GM12865 (cell line): ENCODE measurements at places on chromosomes 16 and 17.

DNA sequence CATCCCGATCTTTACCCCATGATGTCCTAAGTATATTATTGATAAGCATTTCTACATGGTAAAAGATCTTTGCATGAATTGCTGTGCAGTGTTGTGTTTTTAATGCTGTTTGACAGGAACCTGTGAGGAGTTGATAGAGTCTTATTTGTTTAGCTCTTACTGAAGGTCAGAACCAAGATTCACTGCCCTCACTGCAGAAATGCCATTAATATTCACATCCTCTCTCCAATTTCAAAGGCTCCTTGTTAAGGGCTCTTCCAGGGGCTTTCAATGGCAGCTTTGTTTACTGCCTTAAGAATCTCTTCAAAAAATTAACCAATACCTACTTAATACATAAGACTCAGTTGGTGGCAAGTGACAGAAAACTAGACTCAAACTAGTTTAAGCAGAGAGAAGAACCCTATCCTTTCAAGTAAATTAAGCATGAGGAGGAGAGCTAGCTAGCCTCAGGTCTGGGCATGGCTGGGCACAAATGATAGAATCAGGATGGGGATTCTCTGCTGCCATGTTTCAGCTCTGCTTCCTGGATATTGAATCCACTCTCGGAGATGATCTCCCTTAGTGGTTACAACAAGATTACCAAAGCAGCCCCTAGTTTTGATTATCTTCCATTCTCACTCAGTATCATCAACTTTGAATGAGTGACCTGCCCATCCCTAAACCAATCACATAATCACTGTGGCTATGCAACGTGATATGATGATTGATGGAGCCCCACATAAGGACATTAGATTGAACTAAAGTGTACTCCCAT lies 311.8 kb downstream of the CDH11 start:
- DNase-seq, result no peak

DNA sequence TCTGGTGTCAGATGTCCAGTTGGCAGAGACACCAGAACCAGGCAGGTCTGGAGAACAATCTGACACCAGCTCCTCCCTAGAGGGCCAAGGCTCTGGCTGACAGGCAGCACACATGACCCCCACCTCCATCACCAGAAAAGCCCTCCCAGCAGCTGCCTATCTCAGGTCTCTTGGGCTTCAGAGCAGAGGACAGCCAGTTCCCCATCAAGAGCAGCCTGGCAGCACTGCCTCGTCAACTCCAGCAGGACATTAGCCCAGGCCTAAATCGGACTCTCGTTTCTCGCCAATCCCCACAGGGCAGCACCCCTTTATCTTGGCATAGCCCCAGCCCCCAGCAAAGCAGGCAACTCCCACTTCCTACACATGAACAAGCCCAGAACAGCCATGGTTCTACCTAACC lies 4.4 kb downstream of the JUP start:
- DNase-seq, result no peak

DNA sequence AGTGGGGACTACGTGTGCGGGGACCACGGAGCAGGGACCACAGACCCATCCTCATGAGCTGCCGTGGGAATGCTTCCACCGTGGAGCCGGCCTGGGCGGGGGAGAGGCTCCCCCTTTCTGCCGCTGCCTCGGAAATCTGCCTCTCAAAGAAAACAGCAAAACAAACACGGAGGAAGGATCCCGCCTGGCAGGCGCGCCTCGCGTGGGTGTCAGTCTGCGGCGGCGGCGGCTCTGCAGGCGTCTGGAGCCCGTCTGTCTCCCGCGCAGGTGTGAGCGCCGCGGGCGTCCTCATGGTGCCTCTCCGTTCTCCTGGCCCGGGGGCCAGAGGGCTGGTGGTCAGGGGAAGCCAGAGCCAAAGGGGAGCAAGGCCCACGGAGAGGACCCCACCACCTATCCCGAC lies 27.5 kb downstream of the GSE1 start:
- no peak for DNase-seq

- no peak for DNase-seq
Measured at GRCh38 chr17:63681530-63681929, 18.4 kb downstream of the LIMD2 start.

DNA sequence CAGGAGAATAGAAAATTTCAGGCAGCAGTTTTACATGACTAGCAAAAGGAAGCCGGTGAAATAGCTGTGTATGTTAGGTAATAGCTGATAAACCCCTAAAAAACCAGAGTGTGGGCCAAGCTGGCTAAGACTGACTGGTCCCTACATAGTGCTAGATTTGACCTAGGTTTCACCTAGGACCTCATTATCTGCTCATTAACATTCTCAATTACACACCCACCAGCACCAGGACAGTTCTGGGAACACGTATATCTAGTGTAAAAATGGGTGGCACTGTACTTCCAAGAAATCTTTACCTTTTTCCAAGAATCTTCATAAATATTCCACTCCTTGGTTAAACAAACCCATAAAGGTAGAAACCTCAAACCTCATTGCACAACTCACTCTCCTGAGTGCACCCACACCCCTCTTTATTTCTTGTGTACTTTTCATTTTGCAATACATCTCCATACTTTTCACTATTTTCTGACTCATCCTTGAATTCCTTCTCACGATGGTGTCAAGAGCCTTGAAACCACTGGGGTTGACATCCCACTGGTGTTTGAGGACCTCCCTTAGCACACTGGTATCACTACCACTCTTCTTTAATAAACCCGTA lies 262.7 kb upstream of the KCNJ16 start:
- DNase-seq, result no peak

- DNase-seq, result peak; percentile 8
Measured at GRCh38 chr17:9880582-9880999, 24.5 kb downstream of the RCVRN start.

DNA sequence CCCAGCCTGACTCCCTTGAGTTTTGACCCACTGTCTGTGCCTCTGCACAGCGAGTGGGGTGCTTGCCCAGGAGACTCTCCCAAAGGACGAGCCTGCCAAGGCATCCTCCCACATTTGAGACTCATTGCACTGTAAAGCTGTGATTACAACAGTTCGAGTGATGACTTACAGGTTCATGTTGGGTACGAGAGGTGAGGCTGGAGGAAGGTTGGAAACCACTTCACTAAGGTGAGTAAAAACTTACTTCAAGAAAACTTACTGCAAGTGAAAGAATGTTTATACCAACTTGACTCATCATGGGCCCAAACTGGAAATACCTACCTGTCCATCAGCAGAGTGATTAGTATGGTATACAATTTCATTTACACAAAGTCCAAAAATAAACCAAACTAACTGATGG lies 360.1 kb upstream of the CDH11 start:
- no peak for DNase-seq

DNA sequence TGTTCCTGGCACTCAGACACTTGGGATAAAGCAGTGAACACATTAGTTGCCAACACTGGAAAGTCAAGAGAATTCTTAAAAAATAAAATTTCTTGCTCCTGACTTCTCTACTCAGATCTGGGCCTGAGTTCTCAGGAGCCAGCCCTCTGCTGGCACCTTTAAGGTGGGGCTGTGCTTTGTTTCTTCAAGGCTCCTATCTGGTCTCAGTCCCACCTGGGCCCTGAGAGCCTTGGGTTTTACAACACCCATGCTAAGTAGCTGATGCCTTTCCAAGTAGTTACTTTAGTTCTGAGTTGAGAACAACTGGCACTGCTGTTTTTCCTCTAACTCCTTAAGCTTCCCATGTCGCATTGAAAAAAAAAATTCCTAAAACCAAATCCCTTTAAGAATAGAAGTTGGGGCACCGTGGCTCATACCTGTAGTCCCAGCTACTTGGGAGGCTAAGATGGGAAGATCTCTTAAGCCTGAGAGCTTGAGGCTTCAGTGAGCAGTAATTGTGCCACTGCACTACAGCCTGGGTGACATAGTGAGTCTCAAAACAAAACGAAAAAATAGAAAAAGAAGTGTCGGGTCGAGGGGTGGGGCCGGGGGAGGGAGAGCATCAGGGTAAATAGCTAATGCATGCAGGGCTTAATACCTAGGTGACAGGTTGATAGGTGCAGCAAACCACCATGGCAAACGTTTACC lies 16.6 kb downstream of the CHAD start:
- DNase-seq, result no peak

GRCh38 chr17:38733982-38734973 lies 4.1 kb downstream of the CISD3 start:
- DNase-seq, result peak; percentile 57

DNA sequence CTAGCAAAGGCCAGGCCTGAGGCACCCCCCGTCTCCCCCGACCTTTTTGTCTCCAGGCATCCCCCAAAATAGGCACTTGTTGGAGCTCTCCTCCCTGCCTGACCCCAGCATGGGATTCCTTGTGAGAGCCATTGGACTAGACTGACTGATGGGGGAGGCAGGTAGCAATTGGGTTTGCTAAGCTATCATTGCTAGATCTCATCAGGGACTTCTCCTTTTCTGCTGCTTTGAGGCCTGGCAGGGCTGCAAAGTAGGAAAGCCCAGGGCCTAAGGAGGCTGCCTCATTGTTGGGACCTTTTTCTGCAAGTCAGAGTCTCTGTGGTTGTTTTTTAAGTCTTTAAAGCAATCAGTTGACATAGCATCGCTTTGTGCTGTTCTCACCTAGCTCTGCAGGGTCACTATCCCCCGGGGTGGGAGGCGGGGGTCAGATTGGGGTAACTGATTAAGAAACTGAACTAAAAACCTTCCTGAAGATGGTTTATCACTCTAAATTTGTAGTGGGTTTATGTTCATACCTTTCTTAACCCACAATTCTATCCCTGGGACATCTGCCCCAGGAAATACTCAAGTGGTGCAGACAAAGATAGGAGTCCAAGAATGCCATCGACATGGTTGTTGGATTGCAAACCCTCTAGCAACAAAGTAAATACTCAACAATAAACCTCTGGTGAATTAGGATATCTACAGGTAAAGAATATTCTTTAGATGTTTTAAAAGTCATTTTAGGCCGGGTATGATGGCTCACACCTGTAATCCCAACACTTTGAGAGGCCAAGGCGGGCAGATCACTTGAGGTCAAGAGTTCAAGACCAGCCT lies 28.0 kb downstream of the LLGL2 start:
- no peak for DNase-seq

- no peak for DNase-seq
Measured at GRCh38 chr16:56708525-56709442, 21.1 kb upstream of the NUP93 start.

- DNase-seq, result peak; percentile 92
Measured at GRCh38 chr17:35879773-35880654, at the start of gene CCL5. Gene CCL5, minus strand, starts transcription at chr17:35880360.

GRCh38 chr17:60039114-60039846 lies 39.4 kb downstream of the HEATR6 start:
- no peak for DNase-seq

DNA sequence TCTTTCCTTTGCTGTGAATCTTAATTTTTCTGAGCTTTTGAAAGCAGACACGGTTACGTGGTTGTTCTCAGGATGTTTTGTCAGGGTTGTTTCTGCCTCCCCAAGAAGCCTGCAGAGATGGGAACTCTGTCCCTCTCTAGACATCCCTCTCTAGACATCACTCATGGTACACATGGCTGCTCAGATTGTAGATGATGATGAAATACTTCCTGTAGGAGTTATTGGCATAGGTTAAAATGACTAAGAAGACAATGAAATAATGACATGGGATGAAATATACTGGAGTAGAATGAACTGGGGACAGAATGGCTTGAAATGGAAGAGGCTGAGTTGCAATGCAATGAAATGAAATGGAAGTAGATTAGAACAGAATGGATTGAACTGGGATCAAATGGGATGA lies 253.4 kb downstream of the SHISA9 start:
- no peak for DNase-seq

DNA sequence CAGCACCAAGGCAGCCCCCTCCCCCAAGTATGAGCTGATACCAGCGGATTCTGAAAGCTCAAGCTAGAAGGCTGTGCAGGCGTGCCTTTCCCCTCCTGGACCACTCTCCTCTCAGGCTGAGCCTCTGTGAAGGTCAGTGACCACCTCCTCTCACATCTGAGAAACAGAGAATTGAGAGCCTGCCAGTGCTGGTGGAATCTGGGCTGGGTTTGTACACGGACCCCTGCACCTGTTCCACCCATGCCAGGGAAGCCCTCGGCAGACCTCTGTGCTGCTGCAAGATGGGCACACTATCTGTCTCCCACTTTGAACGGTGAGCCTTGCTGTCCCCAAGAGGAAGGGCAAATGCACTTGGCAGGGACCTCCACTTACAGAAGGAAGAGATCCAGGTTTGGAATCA lies 54.7 kb upstream of the SDK2 start:
- no peak for DNase-seq

DNA sequence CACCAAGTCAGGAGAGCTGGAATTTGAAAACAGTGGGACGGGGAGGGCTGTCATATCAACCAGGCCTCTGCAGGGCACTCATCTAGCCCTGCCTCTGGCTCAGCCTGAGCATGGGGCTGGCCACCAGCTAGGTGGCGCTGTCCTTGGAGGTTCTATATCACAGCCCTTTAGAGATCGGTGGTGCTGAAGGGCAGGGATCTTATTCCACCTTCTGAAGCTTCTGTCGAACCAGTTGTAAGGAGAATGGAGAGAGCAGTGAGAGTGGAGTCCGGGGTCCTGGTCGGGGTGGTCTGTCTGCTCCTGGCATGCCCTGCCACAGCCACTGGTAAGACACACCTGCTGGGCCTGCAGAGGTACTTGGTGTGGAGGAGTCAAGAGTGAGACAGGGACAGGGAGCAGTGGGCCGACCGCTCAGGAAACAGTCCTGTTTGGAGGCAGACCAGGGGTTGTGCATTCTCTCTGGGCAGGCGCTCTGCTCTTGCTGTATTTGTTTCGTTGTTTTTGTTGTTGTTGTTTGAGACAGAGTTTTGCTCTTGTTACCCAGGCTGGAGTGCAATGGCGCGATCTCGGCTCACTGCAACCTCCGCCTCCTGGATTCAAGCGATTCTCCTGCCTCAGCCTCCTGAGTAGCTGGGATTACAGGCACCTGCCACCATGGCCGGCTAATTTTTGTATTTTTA lies at the start of gene CES3:
Gene CES3, plus strand, starts transcription at position 202 of the 680 bp plus-strand sequence. Its CDS starts 42 bp downstream, at position 244.
- peak; percentile 80 for DNase-seq

- DNase-seq, result no peak
Measured at GRCh38 chr17:34117811-34118210, 137.3 kb upstream of the CCL2 start.

DNA sequence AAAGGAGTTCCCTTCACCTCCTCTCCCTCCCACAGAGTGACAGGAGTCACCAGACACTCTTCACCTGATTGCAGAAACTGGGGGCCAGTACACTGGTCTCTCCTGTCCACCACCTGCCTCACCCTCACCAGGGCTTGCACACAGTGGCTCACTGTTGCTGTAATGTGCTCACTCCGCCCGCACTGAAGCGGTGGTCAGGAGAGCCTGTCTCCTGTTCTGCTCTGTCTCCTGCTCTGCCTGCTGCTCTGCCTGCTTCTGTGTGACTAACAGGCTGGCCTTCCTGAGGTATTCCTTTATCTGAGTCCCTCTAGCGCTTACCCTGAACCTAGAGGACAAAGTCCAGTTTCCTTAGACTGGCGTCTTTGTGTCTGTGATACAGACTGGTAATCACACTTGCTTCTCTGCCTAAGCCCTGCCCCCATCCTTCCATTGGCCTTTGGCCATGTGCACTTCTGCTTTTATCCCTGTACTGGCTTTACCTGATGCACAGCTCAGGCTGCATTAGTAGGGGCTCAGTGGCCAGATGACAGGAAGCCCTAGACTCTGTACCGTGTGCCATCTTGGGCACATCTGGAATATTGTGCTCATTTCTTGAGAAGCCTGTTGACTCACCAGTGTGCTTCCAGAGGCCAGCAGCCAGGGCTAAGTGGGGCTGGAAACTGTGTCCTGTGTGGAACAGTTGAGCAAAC lies 13.3 kb downstream of the PROCA1 start:
- no peak for DNase-seq
